ENCODE measurements at places on chromosomes 1 and 21. TPM values are rescaled to one million over a fixed set of nuclear protein-coding genes. Genes with fewer than 3 reads are reported as not detected.

DNA sequence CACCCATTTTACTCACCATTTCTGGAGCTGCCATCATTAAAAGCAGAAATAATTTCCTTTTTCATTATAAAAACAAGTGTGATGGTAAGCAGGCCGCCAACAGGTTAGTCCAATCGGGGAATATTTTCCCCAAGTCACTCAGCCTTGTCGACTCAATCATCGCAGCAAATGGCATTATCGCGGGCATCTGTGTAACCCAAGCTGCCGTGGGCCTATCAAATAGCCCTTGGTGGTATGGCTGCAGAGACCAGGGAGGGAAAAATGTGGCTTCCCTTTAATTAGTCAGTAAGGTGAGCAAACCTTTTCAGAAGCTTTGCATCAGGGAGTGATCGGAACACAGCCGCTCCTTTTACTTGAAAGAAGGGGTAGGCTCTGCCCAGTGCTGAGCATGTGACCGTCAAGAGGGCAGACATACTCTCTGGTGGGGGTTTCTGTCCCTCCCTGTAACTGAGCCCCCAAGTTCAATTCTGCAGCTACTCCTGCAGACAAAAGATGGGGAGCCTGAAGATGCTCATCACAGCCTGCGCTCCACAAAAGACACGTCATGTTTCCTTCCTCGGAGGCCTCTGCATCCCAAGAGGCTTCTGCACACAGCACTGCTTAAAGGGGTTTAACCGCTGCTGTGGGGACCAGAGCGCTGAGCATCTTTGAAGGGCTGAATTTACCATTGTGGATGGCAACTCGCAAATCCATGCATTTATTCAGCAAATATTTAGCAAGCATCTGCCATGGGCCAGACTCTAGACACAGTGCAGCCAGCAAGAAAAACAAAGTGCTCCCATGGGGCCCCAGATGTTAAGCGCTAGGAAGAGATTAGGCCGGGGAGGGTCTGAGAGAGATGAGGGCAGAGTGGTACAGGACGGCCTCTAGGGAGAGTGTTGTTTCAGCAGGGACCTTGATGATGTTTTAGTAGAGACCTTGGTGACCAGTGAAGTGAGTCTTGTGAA lies 1.2 kb upstream of the TMPRSS3 start:
- no peak for DNase-seq

GRCh38 chr1:206784471-206784903 lies 12.2 kb upstream of the IL10 start:
- no peak for DNase-seq

- no peak for DNase-seq
Measured at GRCh38 chr21:43845386-43845785, 19.6 kb upstream of the AGPAT3 start.

- DNase-seq, result no peak
Measured at GRCh38 chr1:197862671-197863070, 39.8 kb upstream of the C1orf53 start.

- DNase-seq, result no peak
Measured at GRCh38 chr21:41407541-41408460, 18.2 kb upstream of the MX1 start.

CD52 gene
- polyA plus RNA-seq, result 5.3 TPM

PLEKHG5 gene
- 10.2 TPM for polyA plus RNA-seq

FCGR3B gene
- not detected for polyA plus RNA-seq

All from right renal cortex interstitium (tissue), 3 donors.